GM13976 (cell line): ENCODE measurements at places on chromosomes 11 and 22.

GRCh38 chr11:83156996-83157593 lies at the start of gene PCF11:
Gene PCF11 (plus strand): TSS chr11:83157131. CDS start chr11:83157440, 309 bp downstream.
- DNase-seq = no peak

GRCh38 chr22:24379536-24379935 lies 47.9 kb upstream of the ADORA2A start:
- no peak for DNase-seq

DNA sequence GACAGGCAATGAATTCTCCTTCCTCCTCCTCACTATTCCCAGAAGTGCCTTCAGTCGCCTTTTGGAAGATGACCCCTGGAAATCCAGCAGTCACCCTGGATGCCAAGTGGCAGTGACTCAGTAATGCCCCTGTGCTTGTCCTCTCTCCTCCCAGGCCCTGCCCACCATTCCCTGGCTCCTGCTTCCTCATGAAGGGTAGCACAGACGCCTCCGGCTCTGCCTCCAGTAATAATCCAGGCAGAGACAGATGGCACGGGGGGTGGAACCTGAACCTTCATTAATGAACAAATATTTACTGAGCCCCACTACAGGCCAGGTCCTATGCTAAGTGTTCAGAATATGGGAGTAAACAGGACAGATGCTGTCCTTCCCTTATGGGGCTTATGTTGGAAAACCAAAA lies 23.2 kb downstream of the SYT13 start:
- DNase-seq = no peak

DNA sequence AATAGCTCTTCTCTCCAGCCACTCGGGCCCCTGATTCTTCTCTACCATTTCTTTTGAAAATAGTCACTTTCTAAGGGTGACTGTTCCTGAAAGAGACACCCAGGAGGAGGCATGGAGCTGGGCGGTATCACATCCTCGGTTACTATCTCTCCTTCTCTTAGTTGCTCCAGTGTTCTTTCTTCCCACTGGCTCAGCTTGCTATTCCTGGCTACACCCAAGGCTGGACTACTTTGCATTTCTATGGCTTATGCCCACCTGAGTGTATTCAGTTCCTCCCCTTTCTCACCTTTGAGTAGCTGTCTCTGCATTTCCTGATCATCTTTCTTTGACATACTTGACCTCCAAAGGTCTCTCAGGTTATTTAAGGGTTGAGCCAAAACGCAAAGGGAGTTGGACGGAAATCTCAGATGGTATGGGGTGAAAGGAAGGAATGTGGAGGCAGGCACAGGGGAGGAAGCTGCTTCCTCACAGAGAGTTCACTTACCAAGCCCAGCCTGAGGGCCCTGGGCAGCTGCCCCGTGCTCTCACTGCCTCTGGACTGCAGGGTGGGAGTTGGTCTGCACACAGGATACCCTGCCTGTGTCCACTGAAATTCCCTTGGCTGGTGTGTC lies 155.7 kb downstream of the SNX19 start:
- no peak for DNase-seq

DNA sequence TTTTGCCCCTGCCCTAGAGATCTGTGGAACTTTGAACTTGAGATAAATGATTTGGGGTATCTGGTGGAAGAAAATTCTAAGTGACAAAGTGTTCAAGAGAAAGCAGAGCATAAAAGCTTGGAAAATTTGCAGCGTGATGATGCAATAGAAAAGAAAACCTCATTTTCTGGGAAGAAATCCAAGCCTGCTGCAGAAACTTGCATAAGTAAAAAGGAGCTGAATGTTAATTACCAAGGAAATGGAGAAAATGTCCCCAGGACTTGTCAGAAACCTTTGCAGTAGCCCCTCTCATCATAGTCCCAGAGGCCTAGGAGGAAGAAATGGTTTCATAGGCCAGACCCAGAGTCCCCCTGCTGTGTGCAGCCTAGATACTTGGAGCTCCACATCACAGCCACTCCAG lies 686.9 kb downstream of the FAM181B start:
- no peak for DNase-seq

- no peak for DNase-seq
Measured at GRCh38 chr11:94747146-94747545, 21.0 kb upstream of the AMOTL1 start.

DNA sequence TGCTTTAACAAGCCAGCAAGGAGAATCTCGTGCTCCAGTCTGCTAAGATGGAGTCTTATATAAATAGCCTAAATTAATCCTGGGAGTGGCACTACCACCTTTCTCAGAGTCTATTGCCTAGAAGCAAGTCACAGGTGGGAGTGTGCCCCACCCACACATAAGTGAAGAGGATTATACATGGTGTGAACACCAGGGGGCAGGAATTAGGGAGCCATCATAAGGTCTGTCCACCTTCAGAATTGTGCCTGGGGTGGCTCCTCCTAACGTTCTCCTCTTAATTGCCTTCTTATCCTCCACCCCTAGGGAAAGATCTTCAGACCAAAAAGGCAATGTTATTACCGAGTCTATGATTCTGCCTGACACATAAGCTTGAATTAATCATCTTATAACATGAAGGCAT lies 276.8 kb upstream of the SESN3 start:
- no peak for DNase-seq

- no peak for DNase-seq
Measured at GRCh38 chr11:78346799-78347198, 70.8 kb downstream of the GAB2 start.

- DNase-seq = no peak
Measured at GRCh38 chr11:118705111-118705741, 25.8 kb upstream of the TREH start.

DNA sequence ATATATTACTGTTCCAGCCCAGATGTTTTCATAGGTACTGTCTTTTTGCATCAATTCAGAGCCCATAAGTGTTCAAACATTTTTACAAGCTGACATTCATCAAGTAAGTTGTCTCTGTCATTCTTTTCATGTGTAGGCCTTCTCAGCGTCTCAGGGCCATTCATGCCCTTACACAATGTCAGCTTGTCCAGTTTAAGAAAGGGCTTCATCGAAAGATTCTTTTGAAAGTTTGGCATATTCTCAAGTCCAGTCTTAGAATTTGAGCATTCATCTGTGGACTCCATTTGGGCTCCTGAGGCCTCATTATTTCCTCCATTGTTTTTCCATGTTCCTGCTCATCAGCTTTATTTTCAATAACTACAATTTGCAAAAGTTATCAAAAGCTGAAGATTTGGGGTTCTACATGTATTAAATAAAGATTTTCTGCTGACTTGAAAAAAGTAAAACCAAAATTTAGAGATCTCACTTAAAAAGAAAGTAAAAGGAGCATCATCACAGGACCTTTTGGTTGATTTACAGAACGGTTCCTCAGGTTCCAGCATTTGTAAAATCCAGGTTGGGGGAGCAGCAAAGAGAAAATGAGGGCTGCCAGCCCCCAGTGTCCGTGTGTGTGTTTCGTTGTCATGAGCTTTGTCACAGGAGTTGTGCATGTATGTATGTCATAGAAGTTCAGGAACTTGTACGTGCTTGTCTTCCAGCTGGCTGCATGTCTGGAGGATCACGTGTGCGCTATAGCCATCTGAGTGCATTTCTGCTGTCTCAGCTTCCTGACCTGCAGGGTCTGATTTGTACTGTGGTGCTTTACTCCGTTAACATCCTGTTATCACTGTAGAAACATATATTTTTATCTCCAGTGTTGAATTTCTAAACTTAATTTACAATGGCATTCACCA lies 15.6 kb downstream of the MOV10L1 start:
- no peak for DNase-seq

- no peak for DNase-seq
Measured at GRCh38 chr11:16382186-16382585, 25.8 kb upstream of the SOX6 start.

DNA sequence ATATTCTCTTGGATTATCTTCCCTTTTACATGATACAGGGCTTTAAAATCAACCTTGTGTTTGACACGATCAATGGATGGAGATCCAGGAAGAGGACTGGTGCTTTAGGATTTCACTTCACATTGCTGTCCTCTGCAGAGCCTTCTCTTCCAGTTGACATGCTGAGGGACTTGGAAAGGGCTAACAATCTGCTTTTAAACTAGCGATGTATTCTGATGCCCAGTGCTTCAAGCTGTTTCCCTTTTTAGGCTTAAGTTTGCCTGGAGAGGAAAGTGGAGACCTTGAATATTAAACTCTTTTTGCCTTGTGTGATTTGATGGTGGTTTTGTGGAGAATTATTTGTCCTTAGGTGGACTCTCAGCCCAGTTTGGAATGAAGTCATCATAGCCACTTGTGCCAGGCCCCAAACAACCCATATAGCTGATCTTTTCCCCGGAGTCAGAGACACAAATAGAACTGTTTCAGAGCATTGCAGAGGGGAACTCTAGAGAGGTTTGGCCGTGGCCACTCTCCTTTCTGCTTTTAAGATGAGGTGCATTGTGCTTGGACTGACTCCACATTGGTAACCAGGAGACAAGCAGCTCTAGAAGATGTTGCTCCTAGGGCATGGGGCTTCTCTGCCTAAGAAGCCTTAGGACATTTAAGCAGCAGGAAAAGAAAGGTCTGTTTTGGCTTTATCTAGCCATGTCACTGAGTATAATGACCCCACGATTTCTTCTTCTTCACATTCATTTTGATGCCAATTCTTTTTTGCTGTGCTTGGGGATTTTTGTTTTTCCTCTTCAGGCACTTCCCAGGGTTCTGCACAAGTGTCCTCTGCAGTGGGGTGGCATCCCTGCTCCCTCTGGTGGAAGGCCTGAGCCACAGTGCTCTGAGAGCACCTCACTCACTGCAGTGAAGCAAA lies 152.8 kb downstream of the NCAM1 start:
- DNase-seq = no peak

- peak; percentile 86 for DNase-seq
Measured at GRCh38 chr11:44893846-44894617, 56.7 kb downstream of the TP53I11 start.

DNA sequence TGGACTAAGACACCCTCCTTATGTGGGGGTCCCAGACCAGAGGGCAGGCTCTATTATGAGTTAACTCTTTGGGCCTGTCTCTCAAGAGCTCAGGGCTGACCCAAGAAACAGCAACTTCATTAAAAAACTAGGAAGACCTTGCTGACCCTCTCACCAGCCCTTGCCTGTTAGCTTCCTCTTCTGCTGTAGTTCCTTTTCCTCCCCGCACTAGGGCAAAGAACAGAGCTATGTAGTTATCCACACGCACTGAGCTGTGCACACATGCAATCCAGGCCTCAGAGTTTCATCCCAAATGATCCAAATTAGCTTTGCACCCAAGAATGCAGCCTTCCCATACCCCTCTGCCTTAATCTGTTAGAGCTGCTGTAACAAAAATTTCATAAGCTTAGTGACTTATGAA lies 539.6 kb upstream of the CADM1 start:
- no peak for DNase-seq

- no peak for DNase-seq
Measured at GRCh38 chr11:125224391-125225021, 60.0 kb downstream of the PKNOX2 start.

DNA sequence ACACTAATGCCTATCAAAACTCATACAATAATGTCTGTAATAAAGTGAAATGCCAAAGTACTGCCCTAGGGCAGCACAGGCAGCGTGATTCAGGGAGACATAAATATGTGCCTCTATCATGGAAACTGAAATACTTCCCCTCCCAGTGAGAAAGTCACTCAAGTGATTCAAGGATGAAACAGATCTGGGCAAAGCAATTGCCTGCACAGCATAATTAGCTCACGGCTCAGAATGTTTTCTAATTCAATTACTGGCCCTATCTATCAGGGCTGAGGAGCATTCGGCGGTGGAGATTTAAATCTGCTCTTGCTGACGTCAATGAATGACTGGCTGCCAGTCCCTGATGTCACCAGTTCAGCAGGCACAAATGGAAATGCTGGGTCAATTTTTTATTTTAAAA lies 27.7 kb upstream of the PPP2R1B start:
- no peak for DNase-seq

DNA sequence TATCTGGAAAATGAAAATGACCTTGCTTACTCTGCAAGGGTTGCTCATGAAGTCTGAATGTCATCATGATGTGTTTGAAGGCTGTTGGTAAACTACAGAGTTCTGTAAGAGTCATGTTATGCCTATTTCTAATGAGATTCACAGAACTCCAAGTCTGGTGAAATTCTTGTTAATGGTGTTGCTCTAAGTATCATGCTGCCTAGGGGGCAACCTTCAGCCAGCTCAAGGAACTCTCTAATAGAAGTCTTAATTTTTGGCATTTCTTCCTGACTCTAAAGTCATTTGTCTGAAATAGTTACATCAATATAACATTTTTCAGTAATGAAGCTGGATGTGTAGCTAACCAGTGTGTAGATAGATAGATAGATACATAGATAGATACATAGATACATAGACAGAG lies 302.8 kb downstream of the FAT3 start:
- no peak for DNase-seq

DNA sequence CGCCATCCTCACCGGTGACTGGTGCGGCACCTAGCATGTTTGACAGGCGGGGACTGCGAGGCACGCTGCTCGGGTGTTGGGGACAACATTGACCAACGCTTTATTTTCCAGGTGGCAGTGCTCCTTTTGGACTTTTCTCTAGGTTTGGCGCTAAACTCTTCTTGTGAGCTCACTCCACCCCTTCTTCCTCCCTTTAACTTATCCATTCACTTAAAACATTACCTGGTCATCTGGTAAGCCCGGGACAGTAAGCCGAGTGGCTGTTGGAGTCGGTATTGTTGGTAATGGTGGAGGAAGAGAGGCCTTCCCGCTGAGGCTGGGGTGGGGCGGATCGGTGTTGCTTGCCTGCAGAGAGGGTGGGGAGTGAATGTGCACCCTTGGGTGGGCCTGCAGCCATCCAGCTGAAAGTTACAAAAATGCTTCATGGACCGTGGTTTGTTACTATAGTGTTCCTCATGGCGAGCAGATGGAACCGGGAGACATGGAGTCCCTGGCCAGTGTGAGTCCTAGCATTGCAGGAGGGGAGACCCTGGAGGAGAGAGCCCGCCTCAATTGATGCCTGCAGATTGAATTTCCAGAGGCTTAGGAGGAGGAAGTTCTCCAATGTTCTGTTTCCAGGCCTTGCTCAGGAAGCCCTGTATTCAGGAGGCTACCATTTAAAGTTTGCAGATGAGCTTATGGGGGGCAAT lies 1.1 kb downstream of the NEAT1 start:
- DNase-seq = no peak

GRCh38 chr11:1545432-1545831 lies 26.6 kb downstream of the DUSP8 start:
- no peak for DNase-seq

GRCh38 chr11:49405743-49406142 lies 197.3 kb upstream of the FOLH1 start:
- no peak for DNase-seq

DNA sequence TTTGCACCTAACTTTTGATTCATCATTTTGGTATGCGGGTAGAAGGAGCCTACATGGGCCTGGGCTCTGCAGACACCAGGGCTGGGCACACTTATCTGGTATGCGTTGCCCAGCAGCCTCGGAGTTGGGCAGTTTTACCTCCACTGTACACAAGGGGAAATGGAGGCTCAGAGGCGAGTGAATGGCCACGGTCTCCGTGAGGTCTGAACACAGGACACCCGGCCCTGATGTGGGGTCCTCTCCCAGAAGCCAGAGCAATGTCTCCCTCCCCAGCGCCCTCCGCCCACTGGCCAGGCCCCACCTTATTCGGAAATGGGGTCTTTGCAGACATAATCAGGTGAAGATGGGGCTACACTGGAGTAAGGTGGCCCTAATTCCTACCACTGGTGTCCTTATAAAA lies 43.7 kb downstream of the OSBPL5 start:
- DNase-seq = no peak
